Stimulated activated CD8-positive, alpha-beta memory T cell treated with anti-CD3 and anti-CD28 coated beads, Interleukin-4, amount 100 ng/mL, for 48 hours (primary cell): ENCODE measurements at places on chromosomes 1 and 21.

DNA sequence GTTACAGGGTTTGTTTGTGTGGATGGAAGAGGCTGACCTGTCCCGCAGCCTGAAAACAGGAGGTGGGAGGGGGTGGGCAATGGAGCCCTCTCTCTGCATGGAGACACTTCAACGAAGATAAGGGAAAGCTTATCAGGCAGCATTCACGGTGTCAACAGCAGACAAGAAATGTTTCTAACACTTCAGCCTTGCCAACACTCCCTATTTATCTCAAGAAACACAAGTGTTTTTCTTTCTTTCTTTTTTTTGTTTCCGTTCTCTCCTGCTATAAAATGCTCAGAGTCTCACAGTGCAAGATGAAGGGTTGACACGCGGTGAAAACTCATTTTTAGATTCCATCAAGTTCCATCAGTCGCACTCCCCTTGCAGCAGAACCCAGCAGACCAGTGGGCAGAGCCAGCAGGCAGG, 594.4 kb downstream of the MATN1 start:
- no peak for DNase-seq

- no peak for DNase-seq
Observed at GRCh38 chr1:62068978-62069377, 125.7 kb upstream of the L1TD1 start.

DNA sequence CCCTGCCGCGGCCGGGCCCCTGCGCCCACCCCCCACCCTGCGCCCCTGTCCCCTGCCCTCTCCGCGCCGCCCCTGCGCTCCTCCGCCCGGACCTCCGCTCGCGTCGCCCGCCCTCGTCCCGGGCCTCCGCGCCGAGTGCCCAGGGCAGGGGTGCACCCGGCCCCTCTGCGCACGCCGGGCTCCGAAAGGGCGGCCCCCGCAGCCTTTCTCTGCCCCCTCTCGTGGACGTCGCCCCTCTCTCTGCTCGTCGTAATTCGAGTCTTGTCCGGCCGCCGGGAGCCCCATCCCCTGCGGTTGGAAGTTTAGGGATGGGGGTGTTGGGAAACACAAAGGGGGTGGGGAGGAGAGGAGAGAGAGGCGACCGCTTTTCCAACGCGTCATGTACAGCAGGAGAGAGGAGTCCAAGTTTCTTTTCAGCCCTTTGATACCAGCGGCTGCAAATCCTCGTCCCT, 407 bp downstream of the GALNT2 start:
- DNase-seq: peak; percentile 53

DNA sequence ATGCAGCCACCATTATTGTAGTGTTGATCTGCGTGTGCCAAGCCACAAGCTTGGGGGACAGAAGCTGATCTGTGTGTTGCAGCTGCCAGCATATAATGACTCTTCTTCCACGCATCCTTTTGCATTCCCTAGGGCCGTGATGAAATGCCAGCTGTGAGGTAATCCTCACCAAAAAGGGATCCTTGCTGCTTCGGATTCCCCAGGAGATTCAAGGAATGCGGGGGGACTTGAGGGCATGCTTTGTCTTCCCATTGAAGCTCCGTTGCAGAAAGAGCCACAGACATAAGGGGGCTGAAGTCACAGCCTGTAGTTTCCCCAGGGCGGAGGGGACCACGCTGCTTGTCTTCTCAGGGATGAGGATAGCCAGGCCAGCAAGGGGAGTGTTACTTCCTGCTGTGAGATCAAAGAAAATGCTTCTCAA, 281.6 kb upstream of the FMN2 start:
- DNase-seq: no peak
